ENCODE measurements at places on chromosomes 2 and 18.

DNA sequence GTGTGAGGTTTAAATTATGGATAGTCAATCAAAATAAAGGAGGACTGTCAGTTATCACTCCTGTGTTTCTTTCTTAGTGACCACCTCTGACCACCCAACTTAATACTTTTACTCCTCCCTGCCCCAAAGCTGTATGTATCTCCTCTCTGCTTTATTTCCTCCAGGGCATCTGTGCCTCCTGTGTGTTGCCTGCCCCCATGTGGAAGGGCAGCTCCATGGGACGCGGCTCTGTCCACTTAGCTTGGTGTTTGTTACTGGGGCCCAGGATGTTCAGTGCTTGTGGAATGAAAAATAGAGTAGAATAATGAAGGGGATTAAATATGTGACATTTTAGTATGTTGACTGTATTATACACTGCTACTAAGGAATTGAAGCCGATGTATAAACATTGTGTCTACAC is 9.8 kb downstream of the ACP1 start:
- no peak for DNase-seq

DNA sequence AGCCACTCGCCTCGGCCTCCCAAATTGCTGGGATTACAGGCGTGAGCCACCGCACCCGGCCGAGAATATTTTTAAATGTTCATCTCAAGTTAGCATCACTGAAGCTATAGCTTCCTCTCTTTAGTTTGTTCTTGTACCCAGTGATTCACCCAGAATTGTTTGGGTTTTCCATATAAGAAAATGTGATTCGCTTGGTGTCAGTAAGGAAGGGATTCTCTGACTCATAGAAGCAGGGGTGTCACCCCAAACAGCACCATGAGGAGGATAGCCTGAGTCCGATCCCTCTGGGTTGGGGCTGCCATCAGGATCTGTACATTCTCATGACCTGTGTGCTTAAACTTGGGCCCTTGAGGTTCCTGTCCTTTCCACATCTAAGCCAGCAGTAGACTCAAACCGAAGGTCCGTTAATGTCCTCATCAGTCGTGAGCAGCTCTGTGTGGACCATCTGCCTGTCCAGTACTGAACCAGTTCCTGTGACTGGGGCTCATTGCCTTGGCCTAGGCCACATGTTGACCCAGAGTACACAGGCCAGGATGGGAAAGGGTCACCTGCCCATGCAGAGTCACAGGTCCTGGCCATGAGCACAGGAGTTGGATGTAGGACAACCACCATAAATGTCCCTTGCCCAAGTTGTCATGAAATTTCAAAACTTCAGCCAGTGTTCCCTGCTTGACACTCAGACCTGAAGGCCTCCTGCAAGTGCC is 311.9 kb downstream of the GBX2 start:
- no peak for DNase-seq

- no peak for DNase-seq
Measured at GRCh38 chr2:222733846-222734702, 62.6 kb downstream of the MOGAT1 start.

GRCh38 chr18:51506811-51507210 is 309.3 kb upstream of the MEX3C start:
- DNase-seq, result no peak

GRCh38 chr2:100924122-100924519 is 78.0 kb upstream of the RPL31 start:
- no peak for DNase-seq

- DNase-seq, result no peak
Measured at GRCh38 chr18:48622911-48623431, 84.1 kb downstream of the CTIF start.

DNA sequence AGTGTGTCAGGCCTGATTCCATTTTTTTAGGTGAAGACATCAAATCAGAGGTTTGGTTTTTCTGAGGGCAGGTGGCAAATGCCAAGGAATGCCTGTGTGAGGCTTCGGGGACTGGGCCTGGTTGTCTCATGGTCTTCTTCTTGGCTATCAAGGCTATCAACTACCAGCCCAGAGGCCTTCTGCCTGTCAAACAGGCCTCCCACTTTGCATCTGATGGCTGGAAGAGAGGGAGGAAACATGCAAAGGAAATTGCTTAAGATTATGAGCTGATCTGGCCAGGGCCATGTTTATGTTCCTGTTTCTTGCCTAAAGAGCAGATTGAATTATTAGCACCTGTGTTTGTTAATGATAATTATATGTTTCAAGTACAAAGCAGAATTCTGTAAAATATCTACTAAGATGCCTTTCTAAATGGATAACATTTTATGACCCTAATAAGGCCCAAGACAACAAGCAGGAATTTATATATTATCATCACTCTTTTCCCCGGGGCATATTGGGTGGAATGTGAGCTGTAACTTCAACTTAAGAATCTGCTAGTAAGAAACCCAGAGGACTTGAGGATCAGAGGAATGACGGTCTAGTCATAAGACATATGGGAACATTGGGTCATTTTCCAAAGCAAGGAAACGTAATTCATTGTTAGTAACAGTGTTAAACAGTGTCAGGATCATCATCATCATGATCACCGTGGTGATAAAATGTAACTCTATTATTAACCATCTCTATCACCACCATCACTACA is 123.2 kb downstream of the LYPD6B start:
- no peak for DNase-seq

DNA sequence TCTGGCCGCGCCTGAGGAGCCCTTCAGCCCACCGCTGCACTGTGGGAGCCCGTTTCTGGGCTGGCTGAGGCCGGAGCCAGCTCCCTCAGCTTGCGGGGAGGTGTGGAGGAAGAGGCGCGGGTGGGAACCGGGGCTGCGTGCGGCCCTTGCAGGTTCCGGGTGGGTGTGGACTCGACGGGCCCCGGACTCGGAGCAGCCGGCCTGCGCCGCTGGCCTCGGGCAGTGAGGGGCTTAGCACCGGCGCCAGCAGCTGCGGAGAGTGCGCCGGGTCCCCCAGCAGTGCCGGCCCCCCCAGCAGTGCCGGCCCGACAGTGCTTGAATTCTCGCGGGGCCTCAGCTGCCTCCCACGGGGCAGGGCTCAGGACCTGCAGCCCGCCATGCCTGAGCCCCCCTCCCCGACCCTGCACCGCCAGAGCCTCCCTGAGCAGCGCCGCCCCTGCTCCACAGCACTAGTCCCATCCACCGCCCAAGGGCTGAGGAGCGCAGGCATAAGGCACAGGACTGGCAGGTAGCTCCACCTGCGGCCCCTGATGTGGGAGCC is 534.2 kb downstream of the ZNF804A start:
- DNase-seq, result no peak

GRCh38 chr2:41928526-41928925 is 119.3 kb upstream of the PKDCC start:
- DNase-seq, result no peak

DNA sequence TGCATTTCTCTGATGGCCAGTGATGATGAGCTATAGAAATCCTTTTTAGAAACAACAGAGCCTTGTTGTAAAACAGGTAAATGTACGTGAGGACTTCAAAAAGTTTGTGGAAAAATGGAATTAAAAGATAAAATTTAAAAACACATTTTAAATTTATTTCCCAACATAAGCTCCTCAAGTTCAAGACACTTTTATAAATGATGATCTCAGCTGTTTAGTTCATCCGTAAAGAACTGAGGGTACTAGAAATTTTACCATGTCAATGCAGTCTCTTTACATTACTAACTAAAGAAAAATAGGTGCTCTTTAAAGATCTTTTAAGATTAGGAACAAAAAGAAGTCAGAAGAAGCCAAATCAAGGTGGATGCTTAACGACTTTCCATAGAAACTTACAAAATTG is 52.5 kb downstream of the MSH2 start:
- DNase-seq, result no peak

DNA sequence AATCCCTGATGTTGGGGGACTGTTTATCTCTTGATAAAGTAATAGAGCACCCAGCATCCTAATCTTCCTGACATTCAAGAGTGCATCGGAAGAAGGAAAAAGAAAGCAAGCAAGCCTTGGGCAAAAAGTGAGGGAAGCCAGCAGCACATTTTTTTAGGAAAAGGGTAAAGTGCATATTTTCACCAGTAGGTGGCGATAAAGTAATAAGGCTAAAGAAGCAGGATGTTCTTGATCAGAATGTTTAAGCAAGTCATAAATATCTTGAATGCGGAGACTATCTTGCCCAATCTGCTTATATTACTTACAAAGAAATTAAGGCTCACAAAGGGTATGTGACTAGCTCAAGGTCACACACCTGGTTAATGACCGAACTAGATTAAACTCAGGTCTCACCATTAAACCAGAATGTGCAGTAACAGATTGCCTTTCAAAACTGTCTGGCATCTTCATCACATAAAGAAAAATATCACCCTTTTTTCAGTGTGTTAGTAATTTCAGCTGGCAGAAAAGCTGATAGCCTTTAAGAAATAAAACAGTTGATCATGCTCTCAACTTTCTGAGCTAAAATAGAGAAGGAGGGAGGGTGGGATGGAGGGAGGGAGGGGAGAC is 83.8 kb downstream of the VIT start:
- DNase-seq, result no peak

DNA sequence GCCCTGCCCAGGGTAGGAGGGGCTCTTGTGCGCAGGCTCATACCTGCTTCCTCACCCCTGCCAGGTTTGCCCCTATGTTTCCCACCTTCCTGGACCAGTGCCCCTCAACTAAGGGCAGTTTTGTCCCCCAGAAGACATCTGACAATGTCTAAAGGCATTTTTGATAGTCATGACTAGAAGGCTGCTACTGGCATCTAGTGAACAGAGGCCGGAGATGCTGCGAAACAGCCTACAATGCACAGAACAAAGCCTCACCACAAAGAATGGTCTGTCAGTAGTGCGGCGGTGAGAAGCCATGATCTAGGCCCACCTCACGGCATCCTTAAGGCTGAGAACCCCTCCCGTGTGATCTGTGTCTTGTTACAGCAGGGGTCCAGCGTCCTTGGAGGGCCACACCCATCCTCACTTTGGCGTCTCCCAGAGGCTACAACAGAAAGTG is 96.0 kb downstream of the TMEM17 start:
- DNase-seq, result no peak

DNA sequence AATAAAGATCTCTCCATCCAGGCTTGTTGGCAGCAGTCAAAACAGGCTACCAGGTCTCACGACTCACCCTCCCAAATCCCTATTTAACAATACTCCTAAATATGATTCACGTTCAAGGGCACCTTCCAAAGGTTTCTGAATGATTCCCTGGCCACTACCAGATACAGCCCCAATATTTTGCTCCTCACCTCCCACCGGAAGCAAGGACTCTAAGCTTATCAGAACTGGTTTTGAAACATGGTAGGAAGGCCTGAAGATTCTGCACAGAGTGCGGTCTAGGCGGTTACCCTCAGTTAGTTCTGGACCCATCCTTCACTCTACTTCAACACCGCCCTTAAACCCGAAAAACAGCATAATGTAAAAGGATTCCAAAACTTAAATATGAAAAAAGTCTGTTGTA is 5.2 kb downstream of the PPP4R1 start:
- no peak for DNase-seq

GRCh38 chr18:45102863-45103262 is 422.2 kb downstream of the SETBP1 start:
- DNase-seq, result no peak

- no peak for DNase-seq
Measured at GRCh38 chr2:112907001-112907949, 3.7 kb upstream of the IL37 start.

DNA sequence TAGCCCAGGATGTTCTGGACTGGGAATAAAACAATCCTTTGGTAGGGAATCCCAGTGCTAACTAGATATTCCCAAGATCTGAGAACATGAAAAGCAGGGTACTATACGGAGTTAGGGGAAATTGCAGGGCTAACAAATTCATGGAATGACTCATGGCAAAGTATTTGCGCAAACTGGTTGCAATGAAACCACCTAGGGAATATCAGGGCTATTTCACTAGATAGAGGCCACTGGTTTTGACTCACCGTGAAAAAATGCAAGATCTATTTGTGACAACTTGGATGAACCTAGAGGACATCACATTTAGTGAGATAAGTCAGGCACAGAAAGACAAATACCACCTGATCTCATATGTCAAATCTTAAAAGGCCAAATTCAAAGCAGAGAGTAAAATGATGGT is 233.3 kb downstream of the MBD2 start:
- no peak for DNase-seq

DNA sequence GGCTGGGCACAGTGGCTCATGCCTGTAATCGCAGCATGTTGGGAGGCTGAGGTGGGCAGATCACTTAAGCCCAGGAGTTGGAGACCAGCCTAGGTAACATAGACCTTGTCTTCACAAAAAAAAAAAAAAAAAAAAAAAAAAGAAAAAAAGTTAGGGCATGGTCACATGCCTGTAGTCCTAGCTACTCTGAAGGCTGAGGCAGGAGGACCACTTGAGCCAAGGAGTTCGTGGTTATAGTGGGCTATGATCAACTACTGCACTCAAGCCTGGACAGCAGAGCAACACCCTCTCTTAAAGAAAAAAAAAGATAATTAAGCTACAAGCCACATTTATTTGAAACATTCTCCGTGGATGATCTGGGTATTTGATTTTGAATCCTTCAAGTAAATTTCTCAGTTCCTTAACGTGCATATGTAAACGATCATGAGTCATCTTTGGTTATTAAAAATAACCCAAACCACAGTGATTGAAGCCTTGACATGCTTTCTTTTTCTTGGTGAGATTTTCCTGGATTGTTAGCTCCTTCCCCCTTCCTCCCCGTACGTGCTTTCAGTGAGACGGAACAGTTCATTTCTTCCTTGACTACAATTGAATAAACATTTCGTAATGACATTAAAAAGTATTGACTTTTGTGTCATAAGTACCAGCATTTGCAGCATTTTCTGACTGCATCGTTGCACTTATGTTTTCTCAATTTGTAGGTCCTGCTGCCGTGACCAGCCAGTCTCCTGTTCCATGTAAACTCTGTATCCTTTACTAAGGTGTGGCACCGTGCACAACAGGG is 20.3 kb downstream of the RMC1 start:
- no peak for DNase-seq

- no peak for DNase-seq
Measured at GRCh38 chr18:40168026-40168425, 1787.0 kb upstream of the PIK3C3 start.

DNA sequence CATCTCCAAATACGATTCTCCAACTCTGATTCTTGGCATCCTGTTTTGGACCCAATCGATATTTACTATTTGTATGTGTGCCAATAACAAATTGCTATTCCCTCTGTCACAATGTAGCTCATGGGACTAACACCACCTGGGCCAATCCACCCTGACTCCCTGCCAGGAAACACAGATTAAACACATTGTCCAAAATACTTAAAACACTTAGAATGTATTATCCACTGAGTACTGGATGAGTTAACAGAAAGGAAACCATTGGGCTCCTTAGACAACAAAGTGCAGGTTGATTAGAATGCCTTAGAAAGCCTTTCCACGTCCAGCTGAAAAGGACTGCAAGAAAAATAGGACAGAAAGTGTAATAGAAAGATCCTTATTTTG is 79.4 kb upstream of the ARHGAP28 start:
- no peak for DNase-seq

- no peak for DNase-seq
Measured at GRCh38 chr18:53531187-53531586, 693.3 kb downstream of the MBD2 start.

- no peak for DNase-seq
Measured at GRCh38 chr2:226655871-226656270, 143.7 kb downstream of the IRS1 start.
